ENCODE measurements at places on chromosomes 3 and 15. TPM values are rescaled to one million over a fixed set of nuclear protein-coding genes. Genes with fewer than 3 reads are reported as not detected.
A peak's percentile ranks its signal among the peaks of the same experiment; 100 is the strongest.

GRCh38 chr3:145807990-145808389 is 353.0 kb downstream of the PLOD2 start:
- no peak overlapping the region for H3K4me3 ChIP-seq
- DNase-seq, result peak; percentile 16
- no peaks in the 10 kb centered on the region for H3K36me3 ChIP-seq
- H3K4me1 ChIP-seq, result no peaks in the 10 kb centered on the region
- no peak overlapping the region for H3K27ac ChIP-seq

DNA sequence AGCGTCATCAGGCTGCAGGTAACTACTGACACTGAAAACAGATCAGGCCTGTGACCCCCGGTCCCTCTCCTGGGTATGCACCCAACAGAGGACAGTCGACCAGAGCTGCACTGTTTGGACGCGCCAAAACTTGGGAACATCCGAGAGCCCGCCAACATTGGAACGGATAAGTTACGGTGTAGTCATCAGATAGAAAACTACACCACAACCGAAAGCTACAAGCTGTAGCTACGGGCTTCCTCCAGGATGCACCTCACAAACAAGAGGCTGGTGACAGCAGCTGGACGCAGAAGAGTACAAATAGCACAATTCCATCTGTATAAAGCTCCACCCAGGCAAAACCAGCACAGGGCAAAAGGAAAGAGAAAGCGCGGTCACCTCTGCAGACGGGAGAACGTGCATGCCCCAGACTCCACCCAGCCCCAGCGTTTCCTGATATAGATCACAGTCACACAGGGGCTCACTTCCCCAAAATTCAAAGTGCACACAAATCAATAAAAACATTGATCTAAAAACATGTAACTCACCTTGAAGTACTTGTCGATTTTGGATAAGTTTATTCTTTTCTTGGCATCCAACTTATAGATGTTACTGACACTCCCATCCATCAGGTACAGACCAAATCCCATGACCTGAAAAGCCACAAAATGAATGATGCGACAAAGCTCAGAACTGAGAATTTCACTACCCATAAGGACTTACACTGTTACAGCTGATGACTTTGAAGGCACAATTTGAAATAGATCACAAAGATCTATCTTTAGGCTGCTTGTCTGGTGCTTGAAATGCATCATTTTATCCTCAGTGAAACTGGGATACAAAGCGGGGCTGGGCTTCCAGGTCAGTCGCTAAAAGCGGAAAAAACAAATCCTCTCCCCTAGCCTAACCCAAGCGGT is 43.3 kb downstream of the CYFIP1 start:
- DNase-seq, result no peak
- no peak overlapping the region for H3K4me3 ChIP-seq
- H3K27me3 ChIP-seq, result no peaks in the 10 kb centered on the region
- H3K4me1 ChIP-seq, result no peaks in the 10 kb centered on the region

RSRC1 gene
- 19.9 TPM for total RNA-seq

- no peak overlapping the region for H3K27ac ChIP-seq
- H3K36me3 ChIP-seq, result no peaks in the 10 kb centered on the region
- DNase-seq, result no peak
- no peak overlapping the region for H3K4me3 ChIP-seq
- H3K4me1 ChIP-seq, result no peaks in the 10 kb centered on the region
Measured at GRCh38 chr3:64295594-64295993, 70.3 kb upstream of the PRICKLE2 start.

P2RY12 gene
- 1.2 TPM for total RNA-seq

GRCh38 chr15:55907797-55908196 is 85.6 kb downstream of the NEDD4 start:
- H3K27ac ChIP-seq, result no peak overlapping the region
- no peaks in the 10 kb centered on the region for H3K27me3 ChIP-seq
- no peak for DNase-seq
- no peaks in the 10 kb centered on the region for H3K36me3 ChIP-seq
- H3K4me1 ChIP-seq, result no peaks in the 10 kb centered on the region

DNA sequence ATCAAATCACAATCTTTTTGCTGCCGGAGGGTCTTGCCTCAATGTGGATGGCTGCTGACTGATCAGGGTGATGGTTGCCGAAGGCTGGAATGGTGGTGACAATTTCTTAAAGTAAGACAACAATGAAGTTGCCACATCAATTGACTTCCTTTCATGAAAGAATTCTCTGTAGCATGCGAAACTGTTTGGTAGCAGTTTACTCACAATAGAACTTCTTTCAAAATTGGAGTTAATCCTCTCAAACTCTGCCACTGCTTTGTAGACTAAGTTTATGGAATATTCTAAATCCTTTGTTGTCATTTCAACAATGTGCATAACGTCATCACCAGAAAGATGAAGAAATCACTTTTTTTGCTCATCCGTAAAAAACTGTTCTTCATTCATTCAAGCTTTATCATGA is 65.8 kb downstream of the B3GNT5 start:
- H3K4me1 ChIP-seq, result no peaks in the 10 kb centered on the region
- no peaks in the 10 kb centered on the region for H3K36me3 ChIP-seq
- H3K4me3 ChIP-seq, result no peak overlapping the region
- no peaks in the 10 kb centered on the region for H3K27me3 ChIP-seq
- no peak for DNase-seq
- no peak overlapping the region for H3K27ac ChIP-seq

- H3K27ac ChIP-seq, result no peak overlapping the region
- H3K36me3 ChIP-seq, result no peaks in the 10 kb centered on the region
- H3K4me3 ChIP-seq, result no peak overlapping the region
- no peak for DNase-seq
Measured at GRCh38 chr15:69407719-69408400, 6.3 kb upstream of the KIF23 start.

SCN11A gene
- total RNA-seq, result 0.09 TPM

ROPN1 gene
- not detected for total RNA-seq

DNA sequence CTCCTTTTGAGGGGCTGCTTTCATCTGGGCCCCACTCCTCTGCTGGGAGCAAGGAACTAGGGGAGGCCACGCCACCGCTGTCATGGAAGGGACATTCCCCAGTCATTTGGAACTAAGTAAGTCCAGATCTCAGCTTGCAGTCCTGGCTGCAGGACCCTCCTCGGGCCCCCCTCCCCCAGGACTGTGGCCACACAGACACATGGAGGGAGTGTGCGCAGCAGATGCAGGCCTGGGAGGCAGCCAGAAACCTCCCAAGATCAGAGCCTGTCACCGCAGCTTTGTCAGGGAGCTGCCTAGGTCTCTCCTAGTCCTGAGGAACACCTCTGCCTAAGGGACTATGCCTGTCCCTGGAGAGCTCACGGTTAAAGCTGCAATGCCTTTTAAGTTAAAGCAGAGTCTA is 7.3 kb upstream of the SEMA3F start:
- H3K27ac ChIP-seq, result no peak overlapping the region
- DNase-seq, result no peak
- H3K27me3 ChIP-seq, result no peaks in the 10 kb centered on the region
- no peak overlapping the region for H3K4me3 ChIP-seq
- no peaks in the 10 kb centered on the region for H3K4me1 ChIP-seq
